Stimulated activated CD8-positive, alpha-beta memory T cell treated with anti-CD3 and anti-CD28 coated beads, Interleukin-2, amount 100 ng/mL, for 1 hour (primary cell): ENCODE measurements at places on chromosomes 6 and 20.

DNA sequence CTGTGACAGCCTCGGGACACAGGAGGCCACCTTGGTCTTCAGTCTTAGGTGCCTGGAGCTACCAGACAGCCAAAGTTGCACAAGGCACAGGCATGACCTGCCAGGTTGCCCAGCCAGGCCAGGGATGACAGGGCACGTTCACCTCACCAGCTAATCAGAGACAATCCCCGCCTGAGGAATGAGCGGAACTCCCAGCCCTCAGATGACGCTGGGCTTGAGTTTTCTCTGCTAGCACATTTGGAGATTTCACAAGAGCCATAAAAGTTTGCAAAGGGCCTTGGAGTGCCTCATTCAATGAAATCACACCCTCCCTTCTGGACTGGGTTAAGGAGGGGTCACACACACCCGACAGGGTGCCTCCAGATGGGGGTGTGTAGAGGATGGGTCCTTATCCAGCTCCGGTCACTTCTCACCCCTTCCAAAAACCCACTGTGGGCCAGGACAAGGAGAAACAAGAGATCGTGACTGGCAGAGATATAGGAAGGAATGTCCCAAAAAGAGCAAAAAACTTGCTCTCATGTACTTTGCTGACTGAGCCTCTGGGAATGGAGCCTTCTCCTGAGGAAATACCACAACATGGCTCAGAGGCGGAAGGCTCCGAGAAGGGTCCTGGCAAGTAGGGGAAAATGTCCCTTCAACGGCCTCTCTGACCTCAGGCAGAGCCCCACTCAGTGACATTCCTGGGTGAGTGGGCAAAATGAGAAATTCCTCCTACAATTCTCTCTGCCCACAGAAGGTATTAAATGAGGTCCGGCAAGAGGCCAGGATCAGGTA lies 121.6 kb downstream of the ISM1 start:
- no peak for DNase-seq

DNA sequence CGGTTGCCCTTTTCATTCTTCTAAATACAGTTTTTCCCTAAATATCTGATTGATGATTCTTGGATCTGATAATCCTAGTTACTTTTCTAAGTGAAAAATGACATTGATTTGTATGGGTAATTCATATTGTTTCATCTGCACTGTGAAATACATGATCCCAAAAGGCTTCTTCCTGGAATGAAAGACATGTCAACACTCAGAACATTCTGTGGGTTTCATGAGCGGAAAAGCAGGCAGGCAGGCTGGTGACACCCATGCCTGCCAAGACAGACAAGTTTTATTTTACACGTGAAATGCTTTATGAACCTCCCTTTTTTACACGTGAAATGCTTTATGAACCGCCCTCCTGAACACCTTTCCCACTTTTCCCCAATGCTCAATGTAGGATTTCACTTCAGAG lies 105.0 kb downstream of the PRKN start:
- DNase-seq, result no peak

DNA sequence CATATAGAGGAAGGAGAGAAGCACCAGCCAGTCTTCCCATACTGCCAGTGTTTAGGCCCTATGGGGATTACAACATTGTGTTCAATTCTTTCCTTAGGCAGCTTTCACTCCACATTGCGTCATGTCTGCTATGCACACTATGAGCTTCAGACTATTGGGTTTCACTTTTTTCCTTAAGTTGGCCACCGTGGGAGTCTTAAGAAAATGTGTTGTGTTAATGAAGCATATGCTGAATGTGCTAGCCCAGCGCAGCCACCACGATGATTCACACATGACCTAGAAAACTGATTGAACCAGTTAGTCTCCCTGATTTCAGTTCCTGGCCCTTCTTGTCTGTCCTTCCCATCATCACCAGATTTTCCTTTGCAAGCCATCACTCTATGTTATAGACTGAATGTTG lies 21.5 kb downstream of the TUBB2B start:
- DNase-seq, result no peak

DNA sequence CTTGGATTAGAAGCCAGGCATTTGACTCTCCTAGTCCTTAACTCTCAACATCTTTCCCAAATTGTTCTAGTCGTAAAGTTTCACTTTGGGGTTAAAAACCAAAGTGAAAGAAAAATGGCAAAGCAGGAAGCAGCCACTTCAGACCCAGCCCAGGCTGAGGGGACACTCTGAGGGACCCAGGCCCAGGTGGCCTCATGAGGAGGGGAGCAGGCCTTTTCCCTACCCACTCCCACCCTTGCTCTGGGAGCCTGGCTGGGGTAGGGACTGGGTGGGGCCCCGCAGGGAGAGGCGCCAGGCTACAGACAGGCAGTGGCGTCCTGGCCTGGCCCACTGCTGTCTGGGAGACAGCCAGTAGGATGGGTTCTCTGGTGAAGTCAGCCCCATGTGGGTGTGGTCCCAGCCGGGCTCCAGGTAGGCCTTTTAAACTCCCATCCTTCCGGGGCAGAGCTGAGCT lies 68.7 kb upstream of the MYL9 start:
- no peak for DNase-seq

GRCh38 chr20:19737025-19737424 lies 21.0 kb upstream of the RIN2 start:
- no peak for DNase-seq

- DNase-seq, result no peak
These were observed 78.3 kb upstream of the TIAM2 start for GRCh38 chr6:154916857-154917256.
